ENCODE measurements at places on chromosomes 2 and 18.

GRCh38 chr2:118865106-118865505 is 17.7 kb upstream of the EN1 start:
- no peak for DNase-seq

DNA sequence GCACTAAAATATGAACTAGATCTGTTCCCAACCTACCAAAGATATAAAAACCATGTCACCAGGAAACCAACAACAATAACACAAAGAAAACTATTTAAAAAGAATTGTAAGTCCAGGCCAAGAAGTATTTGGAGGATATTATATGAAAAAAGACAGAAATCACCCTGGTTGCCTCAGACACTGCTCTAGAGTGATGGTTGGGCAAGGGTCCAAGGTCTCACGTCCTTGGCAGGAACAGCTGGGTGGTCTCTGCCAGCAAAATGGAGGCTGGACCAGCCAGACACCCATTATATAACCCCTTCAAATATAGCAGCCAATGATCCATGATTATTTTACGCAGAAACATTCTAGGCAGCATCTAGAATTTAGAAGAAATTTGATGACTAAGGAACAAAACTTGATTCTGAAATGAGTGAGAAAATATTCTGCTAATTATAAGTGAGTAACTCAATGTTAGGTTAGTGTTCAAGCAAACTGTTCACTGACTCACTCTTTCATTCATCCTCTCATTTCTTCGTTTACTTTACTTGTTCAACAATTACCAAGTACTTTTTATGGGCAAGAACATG is 35.4 kb downstream of the MRPL35 start:
- DNase-seq = no peak

- DNase-seq = no peak
Observed at GRCh38 chr18:58990720-58991119, 126.0 kb downstream of the ZNF532 start.

DNA sequence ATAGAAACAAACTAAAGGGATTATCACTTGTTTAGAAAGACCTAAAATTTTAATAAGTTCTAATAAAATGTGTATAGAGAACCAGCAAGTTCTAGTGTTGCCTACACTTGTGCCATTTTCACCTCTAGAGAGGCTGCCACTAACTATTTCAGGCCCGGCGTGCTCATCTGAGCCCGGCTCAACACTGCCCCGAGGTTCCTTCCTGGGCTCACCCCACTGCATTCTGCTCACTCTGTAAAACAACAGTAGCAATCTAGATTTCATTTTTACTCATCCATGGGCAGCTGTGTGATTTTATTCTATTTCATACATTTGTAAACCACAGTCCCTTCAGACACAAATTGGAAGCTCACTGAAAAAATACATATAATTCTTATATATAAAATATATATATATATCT is 253.2 kb downstream of the L3MBTL4 start:
- DNase-seq = no peak

DNA sequence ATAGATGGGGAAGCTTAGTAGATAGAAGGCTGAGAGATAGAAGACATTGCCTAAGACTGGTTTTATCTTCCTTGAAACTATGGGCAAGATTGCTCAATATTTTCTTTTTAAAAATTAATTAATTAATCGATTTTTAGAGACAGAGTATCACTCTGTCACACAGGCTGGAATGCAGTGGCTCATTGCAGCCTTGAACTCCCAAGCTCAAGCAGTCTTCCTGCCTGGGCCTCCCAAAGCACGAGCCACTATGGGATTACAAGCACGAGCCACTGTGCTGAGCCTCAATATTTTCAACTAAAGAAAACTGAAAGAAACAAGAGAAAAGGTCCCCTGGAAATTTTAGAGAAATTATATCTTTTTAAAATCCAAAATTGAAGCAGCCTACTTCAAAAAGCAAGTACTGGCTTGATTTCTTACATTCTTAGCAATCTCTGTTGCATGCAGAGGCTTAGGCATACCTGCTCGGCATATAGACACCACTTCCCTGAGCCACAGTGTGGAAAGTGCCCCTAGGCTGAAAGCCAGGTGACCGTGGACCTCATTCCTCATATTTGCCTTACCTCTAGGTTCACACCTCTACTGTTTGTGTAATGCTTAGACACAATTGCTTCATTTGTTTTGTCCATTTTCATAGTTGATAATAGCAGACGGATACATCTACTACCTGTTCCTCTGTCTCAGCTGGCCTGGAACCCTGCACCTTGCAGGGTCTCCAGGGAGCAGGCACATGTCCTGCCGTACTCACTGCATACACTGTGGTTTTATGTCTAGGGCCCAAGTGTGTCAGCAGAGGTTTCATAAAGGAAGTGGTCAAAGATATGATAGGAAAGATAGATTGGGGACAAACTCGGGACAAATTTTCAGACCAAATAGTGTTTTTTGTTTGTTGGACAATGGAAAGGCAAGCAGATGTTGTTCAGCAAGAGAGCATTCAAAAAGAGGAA is 166.5 kb upstream of the ALPP start:
- no peak for DNase-seq

GRCh38 chr18:40415821-40416220 is 1539.2 kb upstream of the PIK3C3 start:
- no peak for DNase-seq

GRCh38 chr2:62234755-62235655 is 39.1 kb downstream of the B3GNT2 start:
- DNase-seq = no peak

DNA sequence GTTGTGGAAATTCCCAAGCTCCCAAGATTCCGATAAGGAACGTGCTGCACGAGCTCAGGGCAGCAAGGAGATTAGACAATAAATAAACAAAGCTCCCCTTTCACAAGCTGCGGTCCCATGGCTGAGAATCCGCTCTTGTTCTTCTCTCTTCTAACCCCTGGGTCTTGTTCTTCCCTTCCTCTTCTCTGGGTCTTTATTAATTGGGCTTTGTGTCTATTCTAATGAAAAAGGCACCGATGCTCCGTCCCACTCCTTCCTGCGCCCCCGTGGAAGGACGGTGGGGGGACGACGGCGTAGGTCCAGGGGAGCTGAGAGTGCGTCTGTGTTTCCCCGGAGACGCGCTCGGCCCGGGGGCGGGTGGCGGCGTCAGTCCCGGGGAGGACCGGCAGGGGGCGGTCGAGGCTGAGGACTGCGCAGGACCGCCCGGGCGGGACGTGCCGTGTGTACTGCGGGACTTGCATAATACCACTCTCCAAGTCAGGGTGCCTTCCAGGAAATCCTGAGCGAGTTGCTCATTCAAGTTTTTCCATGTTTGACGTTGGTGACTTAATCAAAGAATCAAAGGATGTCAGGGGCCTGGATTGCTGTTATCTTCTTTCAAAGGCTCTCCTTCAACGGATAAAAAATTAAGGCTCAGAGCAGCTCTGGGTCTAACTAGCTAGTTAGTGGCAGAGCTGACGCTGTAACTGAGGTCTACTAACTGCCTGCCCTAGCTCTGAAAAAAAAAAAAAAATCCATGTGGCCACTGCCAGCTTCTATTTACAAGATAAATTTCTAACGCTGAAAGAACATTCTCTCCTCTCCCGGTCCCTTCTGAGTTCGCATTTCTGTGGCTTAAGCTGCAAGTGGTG is 321.4 kb downstream of the TGIF1 start:
- DNase-seq = no peak

- no peak for DNase-seq
Observed at GRCh38 chr2:36915627-36916026, 50.7 kb downstream of the STRN start.

DNA sequence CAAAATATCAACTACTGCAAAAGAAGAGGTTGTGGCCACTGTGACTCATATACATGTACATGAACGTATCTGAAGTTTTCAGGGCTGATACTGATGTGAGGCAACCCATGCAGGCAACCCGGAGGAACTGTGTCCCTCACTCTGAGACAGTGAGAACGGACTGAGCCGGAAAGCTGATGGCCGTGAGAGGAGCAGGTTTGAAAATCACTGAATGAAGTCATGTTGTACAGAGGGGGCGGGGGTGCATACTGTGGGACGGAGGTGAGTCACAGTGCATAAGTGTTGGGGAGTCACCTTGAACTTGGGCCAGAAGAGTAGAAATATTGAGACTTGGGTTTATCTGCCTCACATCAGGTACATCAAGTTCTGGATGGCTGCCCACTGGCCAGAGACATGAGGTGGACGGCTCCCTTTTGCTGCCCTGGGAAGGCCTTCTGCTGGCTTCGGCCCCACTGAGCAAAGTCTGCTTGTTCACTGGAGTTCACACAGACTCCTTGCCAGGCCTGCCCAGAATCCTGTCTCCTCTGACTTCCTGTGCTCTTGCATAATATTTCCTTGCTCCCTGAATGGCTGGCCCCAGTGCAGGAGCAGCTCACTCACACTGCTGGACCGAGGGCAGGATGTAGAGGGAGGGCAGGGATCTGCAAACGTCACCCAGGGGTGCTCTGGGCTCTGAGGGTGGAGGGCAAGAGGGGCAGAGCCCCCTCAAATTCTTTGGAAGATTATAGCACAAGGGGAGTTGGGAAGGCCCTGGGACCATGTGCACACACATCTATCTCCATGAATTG is 18.1 kb downstream of the EPAS1 start:
- no peak for DNase-seq

- no peak for DNase-seq
Observed at GRCh38 chr2:148596018-148596417, 48.5 kb upstream of the EPC2 start.

DNA sequence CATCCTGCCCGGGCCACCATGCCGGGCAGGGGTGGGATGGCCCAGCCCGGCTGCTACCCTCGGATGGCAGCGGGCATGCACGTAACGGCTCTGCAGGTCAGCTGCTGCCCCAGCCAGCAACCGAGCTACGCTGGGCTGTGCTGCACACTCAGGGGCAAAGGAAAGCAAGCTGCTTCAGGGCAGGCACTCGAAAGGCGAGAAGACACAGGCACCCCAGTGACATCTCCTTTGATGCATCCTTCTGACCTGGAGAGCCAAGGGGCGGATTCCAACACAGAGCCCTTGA is 8.8 kb downstream of the HDAC4 start:
- no peak for DNase-seq

Measured in NCI-H1930 (cell line).